Cortex of kidney (tissue), 1 donor: ENCODE measurements at places on chromosomes 16 and 17.

GRCh38 chr17:29722411-29723198, 99.9 kb upstream of the CORO6 start:
- no peak for DNase-seq

- no peak for DNase-seq
Observed at GRCh38 chr17:63523253-63523855, at the start of gene KCNH6. Gene KCNH6, plus strand, starts transcription at chr17:63523358. Its CDS starts 56 bp downstream, at chr17:63523414.

- no peak for DNase-seq
Observed at GRCh38 chr17:33164169-33164881, 128.8 kb downstream of the ASIC2 start.

GRCh38 chr16:52747088-52747595, 200.2 kb upstream of the TOX3 start:
- no peak for DNase-seq

- no peak for DNase-seq
Observed at GRCh38 chr17:10752696-10753095, 22.9 kb upstream of the TMEM220 start.

DNA sequence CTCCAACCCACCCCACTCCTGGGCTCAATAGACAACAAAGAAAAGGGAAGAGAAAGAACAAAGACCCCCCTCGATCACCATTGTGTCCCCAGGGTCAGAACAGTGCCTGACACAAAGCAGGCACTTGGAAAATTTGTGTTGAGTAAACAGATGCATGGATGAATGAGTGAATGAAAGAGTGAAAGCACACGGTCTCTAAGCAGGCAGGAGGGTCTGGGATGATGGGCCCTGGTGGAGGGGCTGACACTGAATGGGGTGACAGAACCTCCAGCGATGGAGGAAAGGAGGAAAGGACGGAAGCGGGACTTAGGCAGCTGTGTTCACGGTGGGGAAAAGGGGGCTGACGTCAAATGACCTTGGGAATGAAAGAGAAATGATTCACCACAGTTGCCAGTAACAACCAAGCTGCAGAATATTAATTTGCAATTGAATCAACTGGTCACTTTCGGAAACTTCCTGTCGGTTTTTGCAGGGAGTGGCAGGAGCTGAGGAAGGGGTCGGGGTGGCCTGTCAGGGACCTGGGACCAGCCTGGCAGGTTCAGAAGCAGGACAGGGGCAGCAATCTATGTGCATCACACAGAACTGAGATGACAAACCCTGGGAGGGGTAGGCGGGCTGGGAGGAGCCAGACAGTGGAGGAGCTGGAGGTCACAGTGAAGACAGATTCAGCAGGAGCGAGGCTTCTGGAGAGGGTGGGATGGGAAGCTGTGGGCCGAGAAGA, 6.7 kb upstream of the GAST start:
- DNase-seq, result no peak

DNA sequence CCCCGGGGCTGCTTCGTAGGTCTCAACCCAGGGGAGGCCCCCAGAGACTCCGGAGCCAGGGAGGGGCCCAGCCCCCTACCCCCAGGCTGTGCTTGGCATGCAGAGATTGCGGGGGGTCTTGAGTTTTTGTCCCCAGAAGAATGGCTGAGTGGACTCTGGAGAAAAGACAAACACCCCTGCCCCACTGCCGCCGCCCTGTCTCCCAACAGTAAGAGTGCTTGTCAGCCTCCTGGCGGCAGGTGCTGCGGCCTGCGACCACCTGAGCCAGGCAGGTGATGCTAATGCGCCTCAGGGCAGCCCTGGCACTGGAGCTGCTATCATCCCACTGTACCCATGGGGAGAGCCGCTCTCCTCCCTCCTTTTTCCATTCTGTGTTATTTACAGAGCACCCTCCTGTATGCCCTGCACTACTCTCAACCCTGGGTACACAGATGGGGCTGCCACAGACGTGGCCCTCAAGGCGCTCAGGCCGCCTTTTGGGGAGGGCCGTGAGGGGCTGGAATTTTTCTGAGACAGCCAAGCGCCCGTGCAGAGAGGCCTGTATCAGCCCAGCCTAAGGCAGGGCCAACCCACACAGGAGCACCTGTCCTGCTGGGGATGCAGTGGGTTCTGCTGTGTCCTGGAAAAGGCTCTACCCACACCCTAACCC, 2.6 kb upstream of the IL17C start:
- DNase-seq, result no peak

DNA sequence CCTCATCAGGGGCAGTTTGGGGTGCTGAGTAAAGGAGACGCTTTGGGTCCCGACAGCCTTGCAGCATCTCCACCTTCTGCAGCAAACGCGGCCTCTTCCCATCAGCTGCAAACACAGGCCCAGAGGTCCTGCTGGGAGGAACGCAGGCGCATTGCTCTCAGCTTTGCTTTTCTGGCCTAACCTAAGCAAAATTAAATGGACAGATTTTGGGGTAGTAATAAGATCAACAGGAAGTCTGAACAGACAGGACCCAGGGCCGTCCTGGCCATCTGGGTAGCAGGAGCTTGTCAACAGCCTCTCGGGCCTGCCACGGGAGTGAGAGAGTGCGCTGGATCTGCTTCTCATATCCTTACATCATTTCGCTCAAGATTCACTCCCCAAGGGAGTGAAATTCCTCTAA, 7.2 kb downstream of the NUBP1 start:
- DNase-seq, result no peak
